ENCODE measurements at places on chromosomes 7 and 10.

DNA sequence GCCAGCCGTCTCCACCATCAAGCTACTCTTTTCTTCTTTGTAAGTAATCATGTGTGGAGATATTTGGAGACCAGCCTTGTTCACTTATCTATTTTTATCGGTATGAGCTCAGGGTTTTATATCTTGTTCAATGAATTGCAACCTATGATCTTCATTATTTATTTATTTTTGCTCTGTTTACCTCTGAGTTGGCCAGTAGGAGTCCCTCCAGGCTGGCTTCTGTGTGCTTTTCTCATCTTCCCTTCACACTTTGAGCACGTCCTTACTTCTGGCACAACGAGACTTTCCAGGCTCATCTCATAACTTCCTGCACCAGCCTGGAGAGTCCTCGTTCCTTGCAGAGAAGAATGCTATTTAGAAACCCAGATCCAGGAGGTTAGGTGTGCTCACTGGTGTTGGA lies 375.8 kb upstream of the PODXL start:
- no peak for DNase-seq

DNA sequence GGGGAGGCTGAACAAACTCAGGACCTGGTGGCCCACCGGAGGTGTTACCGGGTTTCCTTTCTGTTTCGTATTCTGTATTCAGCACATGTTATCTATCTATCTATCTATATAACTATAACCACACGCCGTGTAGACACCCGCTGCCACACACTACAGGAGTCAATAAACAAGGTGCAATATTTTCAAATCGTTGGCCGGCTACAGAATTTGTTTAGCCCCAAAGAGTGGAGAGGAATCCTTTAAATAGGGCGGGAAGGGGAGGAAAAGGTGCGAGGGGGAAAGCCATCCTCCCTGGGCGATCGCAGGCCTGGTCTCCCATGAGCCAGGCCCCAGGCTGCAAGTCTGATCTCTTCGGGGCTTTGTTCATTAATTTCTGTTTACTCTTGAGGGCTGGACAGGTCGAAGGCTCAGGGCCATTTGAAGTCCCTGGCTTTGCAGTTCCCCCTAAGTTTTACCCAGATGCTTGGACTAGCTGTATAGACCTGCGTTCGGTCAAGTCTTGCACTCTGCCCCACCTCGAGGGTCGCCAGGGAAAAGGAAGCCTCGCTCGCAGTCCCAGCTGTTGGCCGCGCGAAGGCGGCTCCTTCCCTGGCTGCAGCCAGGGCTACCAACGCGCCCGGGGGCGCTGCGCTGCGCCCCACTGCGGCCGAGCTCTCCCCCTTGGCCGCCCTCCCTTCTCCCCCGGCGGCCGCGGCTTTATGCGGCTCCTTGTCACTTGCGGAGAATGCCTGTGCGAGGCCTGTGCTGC lies 3.8 kb downstream of the NKX2-3 start:
- DNase-seq = no peak

DNA sequence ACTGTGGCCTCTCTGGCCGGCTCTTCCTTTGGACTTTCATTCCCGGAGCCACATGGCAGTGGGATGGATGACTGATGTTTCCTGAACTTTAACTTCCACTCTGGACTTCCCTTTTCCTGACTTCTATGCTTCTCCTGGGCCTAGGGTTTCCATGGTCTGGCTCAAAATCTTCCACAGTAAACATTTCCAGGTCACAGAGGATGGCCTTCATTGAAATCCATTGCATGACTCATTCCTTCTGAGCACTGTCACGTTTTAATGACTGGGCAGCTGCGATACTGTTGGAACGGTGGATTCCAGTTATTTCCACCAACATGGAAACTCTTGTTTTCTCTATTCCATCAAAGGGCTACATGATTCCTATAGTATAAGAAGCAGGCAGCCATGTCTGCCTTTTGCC lies 24.4 kb upstream of the ZNF273 start:
- DNase-seq = no peak

DNA sequence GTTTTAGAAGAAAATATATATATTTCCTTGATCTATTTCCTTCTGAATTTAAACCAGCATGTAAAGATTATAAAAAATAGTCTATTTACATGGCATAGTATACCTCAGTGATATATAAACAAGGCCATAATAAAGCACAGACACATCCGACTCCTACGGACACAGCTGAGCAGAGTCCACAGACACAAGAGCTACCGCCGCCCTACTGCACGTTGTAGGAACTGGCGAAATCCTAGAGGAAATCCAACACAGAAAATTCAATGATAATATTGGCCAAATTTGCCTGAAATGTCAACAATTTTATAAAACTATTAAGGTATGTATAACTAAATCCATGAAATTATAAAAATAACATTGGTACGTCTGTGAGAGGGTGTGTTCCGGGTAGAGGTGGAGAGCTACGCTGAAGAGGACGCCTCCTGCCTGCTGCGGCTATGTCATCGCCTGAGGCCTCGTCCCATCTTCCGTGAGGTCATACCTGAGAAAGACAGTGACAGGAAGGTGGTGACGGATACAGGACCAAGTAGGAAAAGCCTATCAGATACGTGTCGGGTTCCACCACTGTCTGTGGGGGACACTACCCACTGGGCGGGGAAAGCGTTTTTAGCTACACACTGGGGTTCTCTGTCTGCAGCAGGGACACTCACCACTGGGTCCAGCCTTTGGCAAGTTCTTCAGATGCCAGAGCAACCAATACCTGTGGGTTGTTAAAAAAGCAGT lies 29.3 kb upstream of the NCAPG2 start:
- DNase-seq = no peak

GRCh38 chr7:44705434-44705833 lies 43.2 kb upstream of the ZMIZ2 start:
- no peak for DNase-seq

GRCh38 chr10:108696792-108697477 lies 1226.4 kb downstream of the XPNPEP1 start:
- DNase-seq = no peak

GRCh38 chr7:130363026-130363847 lies 17.1 kb upstream of the CPA1 start:
- DNase-seq = no peak

DNA sequence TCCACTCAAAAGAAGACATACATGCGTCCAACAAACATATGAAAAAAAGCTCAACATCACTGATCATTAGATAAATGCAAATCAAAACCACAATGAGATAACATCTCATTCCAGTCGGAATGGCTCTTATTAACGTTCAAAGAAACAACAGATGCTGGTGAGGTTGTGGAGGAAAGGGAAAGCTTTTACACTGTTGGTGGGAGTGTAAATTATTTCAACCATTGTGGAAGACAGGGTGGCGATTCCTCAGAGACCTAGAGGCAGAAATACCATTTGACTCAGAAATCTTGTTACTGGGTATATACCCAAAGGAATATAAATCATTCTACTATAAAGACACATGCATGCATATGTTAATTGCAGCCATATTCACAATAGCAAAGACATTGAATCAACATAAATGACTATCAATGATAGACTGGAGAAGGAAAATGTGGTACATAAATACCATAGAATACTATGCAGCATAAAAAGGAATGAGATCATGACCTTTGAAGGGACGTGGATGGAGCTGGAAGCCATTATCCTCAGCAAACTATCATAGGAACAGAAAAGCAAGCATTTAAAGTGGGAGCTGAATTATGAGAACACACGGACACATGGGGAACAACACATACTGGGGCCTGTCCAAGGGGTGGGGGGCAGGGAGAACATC lies 28.4 kb downstream of the PCDH15 start:
- DNase-seq = no peak

- DNase-seq = no peak
Observed at GRCh38 chr10:110843796-110844616, 27.7 kb upstream of the PDCD4 start.

DNA sequence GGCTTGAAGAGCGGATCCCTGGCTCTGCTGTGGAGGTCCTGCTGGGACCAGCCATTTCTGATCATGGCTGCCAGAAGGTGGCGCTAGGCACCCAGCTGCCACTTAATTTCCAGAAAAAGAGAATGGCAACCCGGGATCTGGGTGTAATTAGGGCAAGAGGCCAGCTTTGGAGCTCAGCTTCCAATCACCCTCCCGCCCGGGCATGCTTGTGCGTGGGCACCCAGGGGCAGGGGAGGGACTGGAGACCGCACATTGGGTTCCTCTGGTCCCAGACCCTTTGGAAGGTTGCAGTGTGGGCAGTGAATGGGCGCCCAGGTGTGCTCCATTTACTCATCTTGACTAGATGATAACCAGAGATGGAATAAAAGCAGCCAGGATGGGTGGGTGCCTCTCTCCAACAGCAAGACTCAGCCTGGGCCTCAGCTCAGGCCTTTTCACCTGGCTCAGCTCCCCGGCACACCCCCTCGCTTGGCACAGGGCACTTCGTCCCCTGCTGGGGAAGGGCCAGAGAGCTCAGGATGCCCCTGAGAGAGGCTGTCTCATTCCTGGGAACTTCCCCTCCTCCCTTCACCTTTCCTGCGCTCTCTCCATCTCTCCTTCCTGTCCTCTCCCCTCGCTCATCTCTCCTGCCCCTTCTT lies 14.7 kb downstream of the FAM241B start:
- peak; percentile 75 for DNase-seq

GRCh38 chr7:120867932-120868331 lies 10.0 kb upstream of the TSPAN12 start:
- no peak for DNase-seq

- DNase-seq = no peak
Observed at GRCh38 chr7:106657085-106657991, 3.6 kb downstream of the CCDC71L start.

DNA sequence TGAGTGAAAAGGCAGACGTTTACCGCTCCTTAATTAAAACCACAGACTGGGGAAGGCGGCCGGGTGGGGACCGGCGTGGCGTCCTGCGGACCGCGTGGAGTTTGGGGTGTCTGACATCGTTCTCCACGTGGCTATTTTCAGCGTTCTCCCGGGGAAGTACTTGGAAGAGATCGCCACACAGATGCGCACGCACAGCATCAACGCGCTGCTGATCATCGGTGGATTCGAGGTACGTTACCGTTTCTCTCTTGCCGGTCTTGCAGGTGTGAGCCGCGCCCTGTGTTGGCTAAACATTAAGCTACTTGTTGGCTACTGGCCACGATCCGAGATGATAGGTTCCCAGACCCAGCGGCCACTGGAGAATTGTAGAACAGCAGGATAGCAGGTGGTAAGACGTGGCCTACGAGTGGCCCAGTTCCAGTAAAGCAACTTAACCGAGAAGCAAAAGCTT lies 51.3 kb downstream of the PFKP start:
- DNase-seq = no peak

- no peak for DNase-seq
Observed at GRCh38 chr7:128812514-128813168, 17.6 kb upstream of the FLNC start.

DNA sequence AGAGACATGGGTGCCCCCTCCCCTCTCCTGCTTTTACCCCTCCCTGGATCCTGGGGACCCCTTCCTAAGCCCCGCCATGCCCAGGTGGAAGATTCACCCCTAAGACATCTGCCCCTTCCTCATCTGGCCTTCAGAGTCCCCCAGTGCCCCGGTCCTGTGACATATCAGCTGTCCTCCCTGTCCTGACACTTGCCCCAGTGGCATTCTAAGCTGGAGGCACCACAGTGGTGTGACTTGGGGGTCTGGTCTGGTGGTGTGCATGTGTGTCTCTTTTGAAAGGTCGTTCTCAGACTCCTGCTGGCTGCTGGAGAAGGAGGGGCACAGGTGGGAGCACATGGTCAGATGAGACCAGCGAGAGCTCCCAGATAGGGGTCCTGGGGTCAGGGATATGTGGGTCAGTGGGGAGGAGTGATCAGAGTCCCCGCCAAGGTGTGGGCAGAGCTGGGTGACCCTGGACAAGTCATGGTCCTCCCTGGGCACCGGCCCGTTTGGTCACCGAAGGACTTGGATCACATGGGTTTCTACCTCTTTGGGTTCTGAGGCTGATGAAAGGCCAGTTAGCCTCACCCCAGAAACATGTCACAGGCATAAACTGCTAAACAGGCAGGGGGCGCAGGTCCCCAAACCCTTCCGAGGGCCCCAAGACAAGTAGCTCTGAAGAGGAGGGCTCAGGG lies 645 bp upstream of the TFR2 start:
- DNase-seq = no peak

- DNase-seq = no peak
Observed at GRCh38 chr10:80555415-80555814, 17.7 kb downstream of the SH2D4B start.

DNA sequence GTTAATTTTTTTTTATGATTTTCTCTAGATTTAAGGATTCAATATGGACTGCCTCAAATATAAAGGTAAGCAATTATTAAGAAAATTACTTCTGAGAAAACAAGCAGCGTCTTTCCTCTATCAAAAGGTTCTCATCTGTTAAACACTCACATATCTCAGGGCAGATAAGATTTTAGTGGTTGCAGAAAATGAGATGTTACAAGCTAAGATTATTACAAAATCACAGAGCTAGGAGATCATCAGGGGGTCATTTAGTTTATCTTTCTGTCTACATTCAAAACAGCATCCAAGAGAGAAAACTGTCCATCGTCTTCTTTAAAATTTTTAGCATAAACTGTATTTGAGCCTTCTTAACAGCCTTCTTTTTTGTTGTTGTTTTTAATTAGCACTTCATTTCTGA lies 29.1 kb upstream of the RHOBTB1 start:
- no peak for DNase-seq

DNA sequence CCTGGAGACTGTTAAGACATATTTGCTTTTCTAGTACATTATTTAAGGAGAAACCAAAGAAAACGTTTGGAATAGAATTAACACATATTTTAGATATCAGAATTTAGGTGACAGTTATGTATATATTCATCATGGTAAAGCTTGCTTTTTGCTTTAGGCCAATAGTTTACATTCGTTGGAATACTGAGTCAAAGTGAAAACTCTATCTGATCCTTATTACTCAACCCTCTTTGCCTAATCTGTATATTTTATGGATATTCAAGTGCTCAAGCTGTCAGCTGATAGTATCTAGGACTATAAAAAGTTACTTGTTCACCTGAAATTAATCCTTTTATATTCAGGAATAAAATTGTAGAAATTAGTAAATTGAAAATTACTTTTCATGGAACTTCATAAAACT lies 61.1 kb downstream of the VPS50 start:
- no peak for DNase-seq
